ENCODE measurements at places on chromosomes 6 and 20. TPM values are rescaled to one million over a fixed set of nuclear protein-coding genes. Genes with fewer than 3 reads are reported as not detected.

OR12D3 gene
- total RNA-seq = not detected

FGD2 gene
- total RNA-seq = not detected

POPDC3 gene
- total RNA-seq = 0.39 TPM

WFDC2 gene
- not detected for total RNA-seq

TTI1 gene
- total RNA-seq = 16.3 TPM

GNAS-AS1 gene
- total RNA-seq = under 0.01 TPM

MARCKS gene
- total RNA-seq = 218 TPM

ZNF311 gene
- total RNA-seq = 0.13 TPM

C2 gene
- not detected for total RNA-seq

BPHL gene
- 10.1 TPM for total RNA-seq

NANP gene
- 6.4 TPM for total RNA-seq

BPIFB2 gene
- total RNA-seq = not detected

USP49 gene
- total RNA-seq = 2.0 TPM

SH3BGRL2 gene
- 98.2 TPM for total RNA-seq

NFATC2 gene
- total RNA-seq = 2.7 TPM

CHMP4B gene
- total RNA-seq = 27.6 TPM

LY6G6C gene
- not detected for total RNA-seq

KCNB1 gene
- not detected for total RNA-seq
